ENCODE measurements at places on chromosomes 11 and 22.
A peak's percentile ranks its signal among the peaks of the same experiment; 100 is the strongest.

GRCh38 chr11:105538588-105538987 is 71.3 kb upstream of the GRIA4 start:
- DNase-seq = no peak

GRCh38 chr11:14969901-14970323 is 2.2 kb downstream of the CALCA start:
- DNase-seq = no peak

GRCh38 chr11:65776196-65776595 is 4.6 kb downstream of the AP5B1 start:
- DNase-seq = peak; percentile 70

- no peak for DNase-seq
Observed at GRCh38 chr11:126633330-126633729, 277.8 kb downstream of the ST3GAL4 start.

DNA sequence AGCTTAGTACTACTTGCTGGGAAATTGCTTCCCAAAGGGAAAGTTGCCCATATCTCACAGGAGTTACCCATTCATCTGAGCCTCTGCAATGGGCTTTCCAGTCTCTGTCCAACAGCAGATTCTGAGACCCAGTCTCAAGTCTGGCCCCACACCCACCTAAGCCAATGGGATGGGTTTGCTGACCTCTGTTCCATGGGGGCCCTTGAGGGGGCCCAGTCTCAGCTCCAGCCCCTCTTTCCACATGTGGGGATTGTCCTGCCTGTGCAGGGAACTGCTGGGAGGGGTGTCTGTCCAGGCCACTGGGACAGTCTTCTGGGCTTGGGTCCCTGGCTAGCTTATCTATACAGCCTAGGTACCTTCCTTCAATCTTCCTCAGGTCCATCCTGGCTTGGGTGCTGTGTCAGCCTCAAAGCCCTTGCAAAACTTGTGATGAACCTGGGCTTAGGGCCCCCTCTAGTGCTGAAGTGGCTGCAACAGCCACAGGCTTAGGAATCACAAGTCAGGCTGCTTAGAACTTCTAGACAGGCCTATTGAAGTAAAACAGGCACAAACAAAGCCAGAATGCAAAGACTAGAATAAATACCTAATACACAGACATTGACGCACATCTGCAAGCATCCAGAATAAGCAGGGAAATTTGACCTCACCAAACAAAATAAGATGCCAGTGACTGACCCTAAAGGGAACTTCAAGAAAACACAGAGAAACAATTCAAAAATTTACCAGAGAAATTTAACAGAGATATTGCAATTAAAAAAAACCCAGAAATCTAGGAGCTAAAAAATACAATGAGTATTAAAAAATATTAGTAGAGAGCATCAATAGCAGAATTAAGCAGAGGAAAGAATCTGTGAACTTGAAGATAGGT is 11.7 kb upstream of the PATL1 start:
- peak; percentile 72 for DNase-seq

DNA sequence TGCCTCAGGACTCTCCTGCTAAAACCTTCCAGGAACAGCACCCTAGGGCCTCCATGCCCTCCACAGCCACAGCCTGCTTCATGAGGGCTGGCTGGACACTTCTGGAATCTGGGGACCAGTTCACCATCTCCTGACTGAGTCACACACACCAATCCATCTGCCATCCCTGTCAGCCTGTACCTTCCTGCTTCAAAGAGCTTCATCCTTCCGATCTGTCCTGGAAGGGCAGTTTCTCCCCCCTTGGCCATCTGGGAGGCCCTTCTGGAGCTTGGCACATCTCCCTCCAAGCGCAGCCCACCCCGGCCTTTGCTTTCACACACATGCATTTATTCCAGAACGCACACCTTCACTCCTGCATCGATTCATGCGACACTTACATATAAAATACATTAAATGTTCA is 13.0 kb downstream of the APBB1 start:
- no peak for DNase-seq

GRCh38 chr11:119342362-119343130 is 1.9 kb upstream of the C1QTNF5 start:
- no peak for DNase-seq

DNA sequence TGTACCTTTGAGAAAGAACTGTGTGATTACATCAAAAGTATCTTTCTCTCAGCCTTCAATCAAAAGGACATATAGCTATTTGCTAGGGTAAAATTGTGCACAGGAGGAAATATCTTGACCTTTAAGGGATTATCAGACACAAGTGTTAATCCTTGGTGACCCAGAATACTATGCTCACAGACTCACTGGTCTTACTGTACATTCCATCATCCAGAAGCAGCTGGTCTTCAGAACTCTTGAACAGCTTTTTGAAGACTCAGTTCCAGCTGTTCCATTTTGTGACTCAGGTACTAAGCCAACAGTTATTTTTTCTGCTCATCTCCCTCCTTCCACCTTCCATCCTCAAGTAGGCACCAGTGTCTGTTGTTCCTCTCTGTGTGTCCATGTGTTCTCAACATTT is 19.8 kb downstream of the ZBED5 start:
- DNase-seq = no peak

- no peak for DNase-seq
Observed at GRCh38 chr11:5303626-5304025, 1.9 kb upstream of the OR51B4 start.

DNA sequence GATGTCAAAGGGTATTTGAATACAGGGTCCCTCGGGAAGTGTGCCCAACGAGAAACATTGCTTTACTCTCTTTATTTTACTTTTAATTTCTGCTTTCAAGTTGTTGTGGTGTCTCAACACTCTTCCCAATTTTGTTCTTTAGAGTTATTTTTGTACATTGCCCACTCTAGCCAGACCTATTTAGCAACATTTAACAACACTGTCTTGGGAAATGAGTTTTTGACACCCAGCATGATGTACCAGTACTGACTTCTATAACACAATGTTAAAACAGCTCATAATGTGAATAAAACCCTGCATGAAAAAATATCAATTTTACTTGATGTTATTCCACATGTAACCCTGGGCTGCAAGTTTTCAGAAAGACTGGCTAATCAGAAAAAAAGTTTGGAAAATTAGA is 350.2 kb upstream of the PITPNB start:
- DNase-seq = no peak

DNA sequence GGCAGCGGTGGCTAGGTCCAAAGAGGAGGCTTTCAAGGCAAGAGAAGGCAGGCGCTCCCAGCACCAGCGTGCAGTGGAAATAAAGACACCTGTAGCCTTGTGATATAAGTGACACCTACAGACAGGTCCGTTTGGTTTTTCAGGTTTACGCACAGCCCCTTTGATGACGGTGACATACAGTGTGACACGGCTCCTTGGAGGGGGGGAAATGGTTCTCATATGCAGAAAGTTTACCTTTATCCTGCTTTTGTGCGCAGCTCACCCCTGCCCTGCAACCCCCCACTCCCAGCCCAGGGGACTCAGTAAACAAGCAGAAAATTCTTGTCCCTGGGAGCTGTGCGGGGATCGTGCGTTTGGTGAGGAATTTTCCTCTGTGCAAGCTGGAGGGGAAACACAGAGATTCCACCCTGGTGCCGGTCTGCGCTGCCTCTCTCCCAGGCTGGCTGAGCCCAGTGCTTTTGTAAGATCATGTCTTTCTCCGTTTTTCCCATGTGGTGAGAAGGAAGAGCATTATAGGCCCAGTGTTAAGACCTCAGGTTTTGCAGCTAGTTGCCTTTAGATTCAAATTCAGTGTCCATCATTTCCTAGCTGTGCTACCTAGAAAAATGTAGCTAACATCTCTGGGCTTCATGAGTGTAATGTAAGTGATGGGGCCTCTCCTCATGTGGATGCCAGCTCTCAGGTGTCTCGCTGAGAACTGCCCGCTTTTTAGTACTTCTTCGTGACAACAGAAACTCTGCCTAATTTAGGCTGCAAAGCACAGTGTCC is at the start of gene ELF5:
TSS of gene ELF5 (minus strand) at position 113 of the 768 bp plus-strand sequence. CDS start 8,045 bp downstream, outside the sequence.
- DNase-seq = no peak

GRCh38 chr11:57936050-57936418 is 87.6 kb upstream of the OR9Q1 start:
- no peak for DNase-seq

GRCh38 chr22:29224121-29224858 is 18.6 kb downstream of the EMID1 start:
- no peak for DNase-seq

- no peak for DNase-seq
Observed at GRCh38 chr11:116424615-116425261, 348.0 kb downstream of the BUD13 start.

Data from CD4-positive, alpha-beta T cell treated with Interleukin-1 beta for 1 hour (primary cell).